ENCODE measurements at places on chromosomes 3 and 15.
A peak's percentile ranks its signal among the peaks of the same experiment; 100 is the strongest.

DNA sequence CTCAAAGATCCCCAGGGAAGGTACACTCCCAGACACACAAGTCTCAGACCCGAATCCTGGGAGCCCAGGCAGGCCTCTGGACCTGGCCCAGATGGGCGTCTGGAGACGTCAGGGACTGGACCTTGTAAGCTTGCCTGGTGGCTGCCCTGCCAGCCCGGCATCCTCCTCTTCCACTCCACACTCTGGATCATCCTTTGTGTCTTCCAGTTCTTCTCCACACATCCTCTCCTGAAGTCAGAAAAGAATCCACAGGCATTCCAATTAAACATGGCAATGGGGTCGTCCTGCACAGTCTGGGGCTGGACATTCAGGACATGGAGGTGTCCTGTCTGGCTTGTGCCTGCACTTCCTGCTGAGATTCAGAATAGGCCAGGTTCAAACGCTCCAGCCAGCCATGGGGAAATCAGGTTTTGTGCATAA is 208.8 kb upstream of the IGF1R start:
- DNase-seq: no peak
- H3K36me3 ChIP-seq: no peaks in the 10 kb centered on the region
- H3K27ac ChIP-seq: no peak overlapping the region

DNA sequence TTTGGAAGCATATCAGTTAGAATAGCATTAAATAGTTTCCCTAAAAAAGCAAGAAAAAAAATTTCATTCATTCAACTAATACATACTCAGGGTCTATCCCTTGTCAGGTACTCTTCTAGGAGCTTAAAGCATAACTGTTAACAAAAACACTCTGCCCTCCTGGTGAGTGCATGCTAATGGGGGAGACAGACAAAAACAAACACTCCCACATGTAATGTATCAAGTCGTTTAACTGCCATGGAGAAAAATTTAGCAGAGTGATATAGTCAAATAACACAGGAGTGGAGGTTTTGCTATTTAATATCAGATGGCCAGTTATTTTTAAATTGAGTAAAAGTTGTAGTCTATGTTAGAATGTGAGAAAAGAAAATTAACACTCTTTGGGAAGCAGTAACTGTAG is 254.5 kb upstream of the RARB start:
- H3K27ac ChIP-seq: no peak overlapping the region
- H3K27me3 ChIP-seq: no peaks in the 10 kb centered on the region
- no peak overlapping the region for H3K4me3 ChIP-seq
- no peaks in the 10 kb centered on the region for H3K4me1 ChIP-seq
- no peak for DNase-seq

GRCh38 chr3:179288845-179289244 is 34.0 kb upstream of the ZNF639 start:
- no peak overlapping the region for H3K27ac ChIP-seq
- no peaks in the 10 kb centered on the region for H3K4me1 ChIP-seq
- DNase-seq: no peak
- no peaks in the 10 kb centered on the region for H3K27me3 ChIP-seq

GRCh38 chr3:22495791-22496190 is 707.3 kb upstream of the UBE2E2 start:
- DNase-seq: no peak
- H3K27me3 ChIP-seq: no peaks in the 10 kb centered on the region
- no peak overlapping the region for H3K27ac ChIP-seq
- no peaks in the 10 kb centered on the region for H3K36me3 ChIP-seq

- no peak for DNase-seq
- no peaks in the 10 kb centered on the region for H3K36me3 ChIP-seq
- H3K4me3 ChIP-seq: no peak overlapping the region
- H3K27ac ChIP-seq: no peak overlapping the region
- no peaks in the 10 kb centered on the region for H3K27me3 ChIP-seq
- H3K4me1 ChIP-seq: no peaks in the 10 kb centered on the region
These were observed 13.1 kb downstream of the ANO10 start for GRCh38 chr3:43608751-43609150.

DNA sequence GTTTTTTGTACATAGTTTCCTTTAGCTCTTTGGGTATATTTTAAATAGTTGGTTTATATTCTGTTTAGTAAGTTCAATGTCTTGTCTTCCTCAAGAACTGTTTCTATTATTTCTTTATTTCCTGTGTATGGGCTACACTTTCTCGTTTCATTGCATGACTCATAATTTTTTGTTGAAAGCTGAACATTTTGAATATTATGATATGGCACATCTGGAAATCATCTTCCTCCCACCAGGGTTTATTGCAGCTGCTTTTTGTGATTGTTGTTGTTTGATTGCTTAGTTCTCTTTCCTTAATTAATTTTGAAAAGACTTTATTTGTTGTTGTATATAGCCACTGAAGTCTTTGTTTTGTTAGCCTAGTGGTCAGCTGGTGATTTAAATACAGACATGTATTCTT is 43.8 kb downstream of the LSM3 start:
- DNase-seq: peak; percentile 64
- H3K36me3 ChIP-seq: no peaks in the 10 kb centered on the region
- H3K4me1 ChIP-seq: no peaks in the 10 kb centered on the region
- no peak overlapping the region for H3K4me3 ChIP-seq
- no peaks in the 10 kb centered on the region for H3K27me3 ChIP-seq
- H3K27ac ChIP-seq: no peak overlapping the region

DNA sequence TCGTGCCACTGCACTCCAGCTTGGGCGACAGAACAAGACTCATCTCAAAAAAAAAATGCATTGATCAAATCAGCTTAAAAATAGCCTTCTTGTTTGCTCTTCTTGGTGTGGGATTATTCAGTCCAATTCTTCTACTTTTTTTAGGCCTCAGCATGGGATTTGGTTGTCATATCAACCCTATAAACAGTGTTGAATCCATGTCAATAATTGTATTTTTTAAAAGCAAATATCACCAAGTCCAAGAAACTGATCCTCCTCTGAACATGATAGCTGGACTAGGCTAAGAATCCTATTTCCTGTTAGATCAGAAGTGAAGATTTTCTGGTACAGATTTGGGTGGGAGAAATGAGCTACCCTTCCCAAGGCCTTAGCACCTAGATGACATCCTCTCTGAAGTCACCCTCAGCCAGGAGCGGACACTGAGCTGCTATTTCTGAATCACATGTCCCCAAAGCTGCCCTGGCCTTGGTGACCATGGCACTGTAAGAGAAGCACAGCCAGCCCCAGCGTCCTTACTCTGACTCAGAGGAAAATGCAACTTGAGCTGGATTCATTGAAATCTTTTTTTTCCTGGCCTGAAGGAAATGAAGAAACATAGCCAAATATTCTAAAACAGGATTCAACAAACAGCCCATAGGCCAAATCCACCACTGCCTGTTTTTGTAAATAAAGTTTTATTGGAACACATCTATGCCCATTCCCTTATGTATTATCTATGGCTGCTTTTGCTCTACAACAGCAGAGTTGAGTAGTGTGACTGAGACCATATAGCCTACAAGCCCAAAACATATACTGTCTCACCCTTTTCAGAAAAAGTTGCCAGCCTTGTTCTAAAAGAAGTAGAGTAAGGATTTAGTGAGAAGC is 215.9 kb upstream of the CTDSPL start:
- no peaks in the 10 kb centered on the region for H3K27me3 ChIP-seq
- no peak overlapping the region for H3K27ac ChIP-seq
- H3K4me1 ChIP-seq: no peaks in the 10 kb centered on the region
- no peaks in the 10 kb centered on the region for H3K36me3 ChIP-seq

DNA sequence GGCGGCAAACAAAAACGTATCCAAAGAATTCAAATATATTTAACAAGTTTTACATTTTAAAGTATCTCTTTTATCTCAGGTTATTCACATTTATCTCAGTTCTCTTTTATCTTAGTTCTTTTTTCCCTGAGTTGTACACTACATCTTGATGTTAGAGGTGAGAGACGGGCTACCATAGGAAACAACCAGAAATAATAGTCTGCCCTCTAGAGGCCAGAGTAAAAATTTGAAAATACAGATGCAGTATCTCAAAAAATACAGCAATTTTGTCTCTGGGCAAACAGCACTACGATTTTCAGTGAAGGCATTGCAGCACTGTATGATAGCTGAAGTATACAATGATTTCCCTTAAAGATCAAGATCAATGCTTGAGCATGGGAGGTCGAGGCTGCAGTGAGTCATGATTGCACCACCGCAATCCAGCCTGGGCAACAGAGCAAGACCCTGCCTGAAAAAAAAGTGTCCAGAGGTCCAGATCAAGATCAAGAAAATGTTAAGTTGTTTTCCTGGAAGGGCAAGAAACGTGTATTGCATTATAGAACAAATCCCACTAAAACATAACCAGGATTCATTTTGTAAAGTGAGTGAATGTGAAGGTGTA is 82.6 kb upstream of the ATP11B start:
- no peaks in the 10 kb centered on the region for H3K36me3 ChIP-seq
- no peaks in the 10 kb centered on the region for H3K27me3 ChIP-seq
- no peak overlapping the region for H3K27ac ChIP-seq
- peak; percentile 16 for DNase-seq
- no peak overlapping the region for H3K4me3 ChIP-seq
- H3K4me1 ChIP-seq: no peaks in the 10 kb centered on the region

DNA sequence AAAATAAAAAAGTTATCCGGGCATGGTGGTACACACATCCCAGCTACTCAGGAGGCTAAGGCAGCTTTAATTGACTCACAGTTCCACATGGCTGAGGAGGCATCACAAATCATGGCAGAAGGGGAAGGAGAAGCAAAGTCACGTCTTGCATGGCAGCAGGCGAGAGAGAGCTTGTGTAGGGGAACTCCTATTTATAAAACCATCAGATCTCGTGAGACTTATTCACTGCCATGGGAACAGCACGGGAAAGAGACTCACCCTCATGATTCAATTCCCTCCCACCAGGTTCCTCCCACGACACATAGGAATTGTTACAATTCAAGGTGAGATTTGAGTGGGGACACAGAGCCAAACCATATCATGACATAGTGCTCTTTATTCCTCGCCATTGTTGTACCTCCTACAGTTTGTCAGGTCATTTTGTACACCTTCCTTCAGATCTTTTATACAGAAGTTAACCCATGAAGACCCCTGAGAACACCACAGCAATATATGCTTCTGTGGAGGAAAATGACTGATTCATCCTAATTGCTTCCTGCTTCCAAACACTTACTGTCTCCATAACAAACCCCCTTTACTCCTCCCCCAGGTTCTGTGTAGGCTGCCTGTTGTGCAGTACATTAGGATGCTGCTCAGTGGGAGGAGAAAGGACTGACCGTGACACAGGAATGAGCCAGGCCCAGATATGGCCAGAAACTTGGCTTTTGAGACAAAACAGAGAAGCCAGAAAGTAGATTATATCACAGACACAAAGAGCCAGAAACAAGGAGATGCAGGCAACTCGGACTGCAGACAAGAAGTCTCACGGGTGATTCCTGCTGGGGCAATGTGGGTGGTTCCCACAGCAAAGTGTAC is 67.9 kb upstream of the HEG1 start:
- no peaks in the 10 kb centered on the region for H3K36me3 ChIP-seq
- H3K4me3 ChIP-seq: no peak overlapping the region
- no peak overlapping the region for H3K27ac ChIP-seq
- H3K27me3 ChIP-seq: no peaks in the 10 kb centered on the region
- H3K4me1 ChIP-seq: peaks cover 27% of the 10 kb centered on the region
- no peak for DNase-seq

- no peak overlapping the region for H3K4me3 ChIP-seq
- peak; percentile 89 for DNase-seq
- no peaks in the 10 kb centered on the region for H3K27me3 ChIP-seq
These were observed 26.6 kb downstream of the ITGB5 start for GRCh38 chr3:124860599-124860998.

DNA sequence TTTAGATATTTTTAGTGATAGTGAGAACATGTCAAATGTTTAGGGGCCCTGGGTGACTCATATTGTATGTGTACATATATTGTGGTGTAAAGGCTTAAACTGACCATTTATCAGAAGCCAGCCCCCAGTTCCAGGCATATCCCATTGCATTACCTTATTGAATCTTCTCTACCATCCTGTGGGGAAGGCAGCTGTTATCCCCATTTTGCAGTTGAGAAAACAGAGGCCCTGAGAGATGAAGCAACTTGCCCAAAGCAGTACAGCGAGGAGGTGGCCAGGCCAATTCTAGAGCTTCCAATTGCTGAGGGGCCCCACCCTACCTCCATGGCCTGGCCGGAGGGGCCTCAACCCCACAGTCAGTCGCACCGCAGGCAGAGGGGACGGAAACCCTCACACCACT is 47.9 kb downstream of the ZNF710 start:
- H3K36me3 ChIP-seq: no peaks in the 10 kb centered on the region
- no peaks in the 10 kb centered on the region for H3K4me1 ChIP-seq
- no peak overlapping the region for H3K4me3 ChIP-seq
- H3K27me3 ChIP-seq: no peaks in the 10 kb centered on the region

DNA sequence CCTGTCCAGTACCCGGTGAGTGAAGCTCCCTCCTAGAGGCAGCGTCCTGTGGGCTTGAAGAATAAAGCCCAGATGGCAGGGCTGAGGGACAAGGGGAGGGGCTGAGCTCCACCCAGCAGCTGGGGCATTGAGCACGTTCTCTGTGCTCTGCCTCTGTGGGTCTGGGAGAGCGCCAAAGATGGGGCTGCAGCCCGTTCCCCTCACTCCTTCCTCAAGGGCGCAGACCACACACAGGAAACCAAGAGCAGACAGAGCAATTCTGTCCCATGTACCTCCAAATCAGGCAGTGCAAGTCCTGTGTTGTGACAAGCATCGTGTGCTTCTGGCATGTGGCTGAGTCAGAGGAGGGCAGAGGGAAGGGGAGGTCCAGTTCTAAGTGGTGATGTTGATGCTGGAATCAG is 15.7 kb upstream of the KIF23 start:
- H3K27me3 ChIP-seq: no peaks in the 10 kb centered on the region
- H3K36me3 ChIP-seq: no peaks in the 10 kb centered on the region
- H3K27ac ChIP-seq: no peak overlapping the region
- DNase-seq: peak; percentile 33

- H3K36me3 ChIP-seq: no peaks in the 10 kb centered on the region
- H3K4me3 ChIP-seq: peak overlapping the region; percentile 97
- H3K27ac ChIP-seq: peak overlapping the region; percentile 82
- H3K4me1 ChIP-seq: peaks cover 5% of the 10 kb centered on the region
- DNase-seq: peak; percentile 77
- no peaks in the 10 kb centered on the region for H3K27me3 ChIP-seq
These were observed 551 bp downstream of the DNAJC13 start for GRCh38 chr3:132417695-132418411.
